ENCODE measurements at places on chromosomes 3 and 15. TPM values are rescaled to one million over a fixed set of nuclear protein-coding genes. Genes with fewer than 3 reads are reported as not detected.

Gene GATA2
- total RNA-seq = 4.7 TPM

Gene CCR9
- not detected for total RNA-seq

GRCh38 chr15:40016224-40016865, 22.6 kb downstream of the SRP14 start:
- no peaks in the 10 kb centered on the region for H3K27me3 ChIP-seq
- H3K27ac ChIP-seq = no peak overlapping the region
- H3K4me3 ChIP-seq = no peak overlapping the region
- peaks cover 86% of the 10 kb centered on the region for H3K36me3 ChIP-seq
- DNase-seq = no peak

DNA sequence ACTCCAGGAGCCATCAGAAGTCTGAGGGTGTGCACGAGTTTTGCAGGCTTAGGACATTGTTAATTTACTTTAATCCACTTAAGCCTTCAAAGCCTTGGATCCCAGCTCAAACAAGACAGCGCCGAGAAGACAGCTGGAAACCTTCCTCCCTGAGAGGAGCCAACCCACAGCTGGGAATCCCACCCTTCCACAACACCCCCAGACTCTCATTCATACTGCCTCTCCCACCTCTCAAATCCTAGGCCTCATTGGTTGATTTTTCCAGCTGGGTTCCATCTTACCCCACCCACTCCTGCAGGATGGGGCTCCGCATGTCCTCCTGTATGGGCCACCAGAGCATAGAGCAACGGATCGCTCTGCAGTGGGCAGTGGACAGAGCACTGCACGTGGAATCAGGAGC, 80.4 kb downstream of the SEMA5B start:
- DNase-seq = no peak
- H3K27me3 ChIP-seq = peaks cover 22% of the 10 kb centered on the region
- H3K4me1 ChIP-seq = peaks cover 11% of the 10 kb centered on the region

Gene FMN1
- total RNA-seq = 0.81 TPM

DNA sequence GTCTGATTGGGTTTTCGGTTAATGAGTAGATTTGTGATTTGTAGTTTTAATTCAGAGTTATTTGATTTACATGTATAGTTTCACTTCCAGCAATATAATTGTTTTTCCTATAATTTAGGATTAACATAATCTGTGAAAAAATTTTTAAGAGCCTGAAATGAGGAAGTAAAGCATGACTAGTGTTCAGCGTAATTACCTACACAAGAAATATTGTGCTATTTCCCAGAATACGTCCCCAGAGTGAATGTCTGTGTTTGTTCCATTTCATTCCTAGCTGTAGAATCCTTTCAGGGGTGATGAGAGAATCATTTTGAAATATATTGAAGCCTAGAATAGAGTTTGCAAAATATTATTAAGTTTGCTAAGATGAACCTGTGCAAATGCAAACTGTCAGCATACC, 247.1 kb downstream of the BBX start:
- H3K27me3 ChIP-seq = no peaks in the 10 kb centered on the region
- H3K27ac ChIP-seq = no peak overlapping the region
- H3K4me1 ChIP-seq = peaks cover 9% of the 10 kb centered on the region
- H3K4me3 ChIP-seq = no peak overlapping the region
- H3K36me3 ChIP-seq = 0 out of 2 replicates have a peak, but pooled peaks cover 3% of the 10 kb centered on the region
- no peak for DNase-seq

GRCh38 chr3:35438101-35438500, 201.2 kb upstream of the ARPP21 start:
- H3K27ac ChIP-seq = no peak overlapping the region
- DNase-seq = no peak
- H3K4me1 ChIP-seq = no peaks in the 10 kb centered on the region
- no peaks in the 10 kb centered on the region for H3K27me3 ChIP-seq
- H3K36me3 ChIP-seq = no peaks in the 10 kb centered on the region

DNA sequence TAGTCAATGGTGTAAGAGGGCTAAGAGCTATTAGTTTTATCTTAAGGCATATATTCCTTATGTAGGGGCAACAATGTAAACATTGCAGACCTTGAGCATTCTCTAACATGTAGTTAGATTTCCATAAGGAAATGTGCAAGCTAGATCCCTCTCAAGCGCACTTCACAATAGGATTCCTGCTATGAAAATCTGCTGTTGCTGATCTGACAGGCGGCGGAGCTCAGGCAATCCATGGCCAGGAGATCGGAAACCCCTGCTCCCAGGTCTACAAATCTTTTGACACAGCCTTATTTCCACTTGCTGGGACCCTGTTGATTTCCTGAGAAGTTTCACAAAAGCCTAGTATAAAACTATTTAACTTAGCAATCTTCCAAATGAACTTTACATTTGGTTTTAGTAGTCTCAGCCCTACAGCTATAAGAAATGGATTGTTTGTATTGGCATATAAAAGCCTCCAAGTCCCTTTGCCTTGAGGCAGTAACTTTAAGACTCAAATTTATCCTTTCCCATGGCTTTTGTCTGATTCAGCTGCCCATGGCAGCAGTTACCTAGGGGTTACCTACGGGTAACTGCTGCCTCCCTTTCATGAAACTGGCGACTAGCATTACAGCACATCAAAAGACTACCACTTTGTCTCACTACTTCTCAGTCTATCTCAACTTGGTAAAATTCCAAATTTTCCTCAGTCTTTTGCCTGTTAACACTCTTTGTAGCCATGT, 22.7 kb downstream of the TRA2B start:
- no peaks in the 10 kb centered on the region for H3K27me3 ChIP-seq
- H3K27ac ChIP-seq = no peak overlapping the region
- H3K4me3 ChIP-seq = no peak overlapping the region
- no peak for DNase-seq
- no peaks in the 10 kb centered on the region for H3K4me1 ChIP-seq

Gene RUBCN
- total RNA-seq = 5.2 TPM

GRCh38 chr3:179410331-179410730, 40.9 kb downstream of the GNB4 start:
- H3K4me3 ChIP-seq = no peak overlapping the region
- no peaks in the 10 kb centered on the region for H3K27me3 ChIP-seq
- no peak for DNase-seq
- no peak overlapping the region for H3K27ac ChIP-seq
- no peaks in the 10 kb centered on the region for H3K4me1 ChIP-seq

GRCh38 chr3:71302604-71303003, 280.9 kb downstream of the FOXP1 start:
- peaks cover 4% of the 10 kb centered on the region for H3K36me3 ChIP-seq
- no peak overlapping the region for H3K4me3 ChIP-seq
- no peak overlapping the region for H3K27ac ChIP-seq
- H3K27me3 ChIP-seq = no peaks in the 10 kb centered on the region
- H3K4me1 ChIP-seq = peaks cover 54% of the 10 kb centered on the region

Gene DNAJC19
- 68.8 TPM for total RNA-seq

Gene CCDC80
- not detected for total RNA-seq

DNA sequence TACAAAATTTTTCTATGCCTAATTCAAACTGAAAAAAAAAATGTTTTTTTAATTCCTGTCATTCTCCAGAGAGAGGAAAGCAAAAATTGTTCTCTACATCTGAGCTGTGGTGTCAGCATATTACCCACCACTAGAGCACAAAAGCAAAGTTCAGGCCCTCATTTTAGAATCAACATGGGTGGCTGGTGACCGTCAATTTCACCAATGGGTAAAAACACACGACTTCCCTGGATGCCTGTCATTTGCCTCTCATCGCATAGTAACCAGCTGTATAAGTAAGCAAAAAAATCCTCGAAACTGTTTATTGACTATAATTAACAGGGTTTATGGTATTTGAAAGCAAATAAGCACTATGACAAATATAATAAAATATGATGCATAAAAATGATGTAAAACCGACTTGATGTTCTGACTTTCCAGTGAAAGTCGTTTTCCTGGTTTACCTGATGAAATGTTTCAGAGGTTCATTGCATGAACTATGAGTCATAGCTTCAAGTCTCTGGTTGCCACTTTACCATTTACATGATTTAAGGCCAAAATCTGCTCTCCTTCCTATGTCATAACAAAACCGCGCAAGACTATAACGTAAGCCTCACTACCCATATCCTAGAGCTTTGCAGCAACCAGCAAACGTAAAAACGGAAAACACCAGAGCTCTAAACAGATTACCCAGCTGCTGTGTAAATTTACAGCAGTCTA, 60.5 kb downstream of the THBS1 start:
- H3K4me1 ChIP-seq = peaks cover 49% of the 10 kb centered on the region
- no peak overlapping the region for H3K4me3 ChIP-seq
- no peaks in the 10 kb centered on the region for H3K36me3 ChIP-seq
- no peaks in the 10 kb centered on the region for H3K27me3 ChIP-seq

- H3K27ac ChIP-seq = no peak overlapping the region
- no peak for DNase-seq
- H3K4me3 ChIP-seq = no peak overlapping the region
- no peaks in the 10 kb centered on the region for H3K27me3 ChIP-seq
Observed at GRCh38 chr15:50150349-50150748, 31.3 kb upstream of the ATP8B4 start.

- H3K4me3 ChIP-seq = no peak overlapping the region
- no peak overlapping the region for H3K27ac ChIP-seq
- no peaks in the 10 kb centered on the region for H3K27me3 ChIP-seq
- no peak for DNase-seq
Observed at GRCh38 chr15:60527456-60527855, 48.5 kb upstream of the ICE2 start.

- H3K27ac ChIP-seq = no peak overlapping the region
- peaks cover 19% of the 10 kb centered on the region for H3K4me1 ChIP-seq
- DNase-seq = no peak
- no peaks in the 10 kb centered on the region for H3K27me3 ChIP-seq
- no peak overlapping the region for H3K4me3 ChIP-seq
Observed at GRCh38 chr15:85771781-85772445, 22.8 kb downstream of the KLHL25 start.

DNA sequence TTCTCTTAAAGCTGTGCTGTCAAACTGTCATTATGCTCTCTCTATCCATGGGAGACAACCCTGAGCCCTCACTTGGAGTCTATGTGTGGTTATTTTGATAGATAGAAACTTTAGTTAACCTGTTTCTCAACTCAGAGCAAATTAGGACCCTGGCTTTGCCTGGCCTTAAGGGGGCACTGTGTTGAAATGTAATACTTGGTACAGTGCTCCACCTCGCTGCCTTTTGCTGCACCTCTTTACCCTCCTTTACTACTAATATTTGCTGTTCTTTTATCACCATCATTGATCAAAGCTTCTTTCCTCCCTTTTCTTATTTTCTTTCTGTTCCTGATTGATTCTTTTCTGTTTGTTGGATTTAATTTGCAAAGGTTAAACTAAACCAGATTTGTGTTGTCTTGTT, 34.3 kb downstream of the STT3B start:
- H3K4me1 ChIP-seq = peaks cover 42% of the 10 kb centered on the region
- no peaks in the 10 kb centered on the region for H3K36me3 ChIP-seq
- no peaks in the 10 kb centered on the region for H3K27me3 ChIP-seq

Gene FOXL2NB
- not detected for total RNA-seq

DNA sequence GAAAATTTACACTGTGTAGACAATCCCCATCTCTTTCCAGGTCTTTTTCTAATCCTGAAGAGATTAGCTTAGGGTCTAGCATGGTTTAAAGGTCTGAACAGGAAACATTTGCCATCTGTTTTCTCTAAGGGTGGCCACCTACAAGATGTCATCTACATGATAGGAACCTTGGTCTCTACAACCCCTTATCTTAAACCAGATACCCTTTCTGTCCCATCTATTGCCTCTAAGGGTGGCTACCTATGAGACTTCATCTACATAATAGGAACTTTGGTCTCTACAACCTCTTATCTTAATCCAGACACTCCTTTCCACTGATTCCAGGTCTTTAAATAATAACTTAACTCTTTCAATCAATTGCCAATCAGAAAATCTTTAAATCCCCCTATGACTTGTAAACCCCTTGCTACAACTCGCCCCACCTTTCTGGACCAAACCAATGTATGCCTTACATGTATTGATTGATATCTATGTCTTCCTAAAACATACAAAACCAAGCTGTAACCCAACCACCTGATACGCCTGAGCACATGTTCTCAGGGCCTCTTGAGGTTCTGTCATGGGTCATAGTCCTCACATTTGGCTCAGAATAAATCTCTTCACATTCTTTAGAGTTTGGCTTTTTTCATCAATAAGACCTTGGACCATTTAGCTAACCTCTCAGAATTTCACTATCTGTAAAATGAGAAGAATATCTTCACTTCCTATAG, 605.0 kb downstream of the TUSC7 start:
- H3K4me3 ChIP-seq = no peak overlapping the region
- H3K4me1 ChIP-seq = no peaks in the 10 kb centered on the region
- no peak for DNase-seq
- H3K27me3 ChIP-seq = no peaks in the 10 kb centered on the region
- no peaks in the 10 kb centered on the region for H3K36me3 ChIP-seq
- H3K27ac ChIP-seq = no peak overlapping the region

Gene IQCH
- 0.48 TPM for total RNA-seq

Gene POC1A
- 20.0 TPM for total RNA-seq

- DNase-seq = no peak
- no peaks in the 10 kb centered on the region for H3K36me3 ChIP-seq
- no peaks in the 10 kb centered on the region for H3K4me1 ChIP-seq
- no peak overlapping the region for H3K27ac ChIP-seq
- H3K4me3 ChIP-seq = no peak overlapping the region
Observed at GRCh38 chr15:80609512-80609946, 85.6 kb upstream of the ABHD17C start.

GRCh38 chr3:51380601-51381332, 4.3 kb upstream of the MANF start:
- peaks cover 1% of the 10 kb centered on the region for H3K27me3 ChIP-seq
- H3K4me3 ChIP-seq = no peak overlapping the region
- H3K36me3 ChIP-seq = no peaks in the 10 kb centered on the region
- no peak overlapping the region for H3K27ac ChIP-seq
- DNase-seq = no peak

- peaks cover 10% of the 10 kb centered on the region for H3K4me1 ChIP-seq
- DNase-seq = no peak
- H3K27ac ChIP-seq = no peak overlapping the region
- no peaks in the 10 kb centered on the region for H3K36me3 ChIP-seq
- H3K4me3 ChIP-seq = no peak overlapping the region
Observed at GRCh38 chr15:39198044-39199000, 382.6 kb upstream of the THBS1 start.

- H3K27me3 ChIP-seq = no peaks in the 10 kb centered on the region
- DNase-seq = no peak
- no peak overlapping the region for H3K4me3 ChIP-seq
Observed at GRCh38 chr3:145224886-145225285, 936.1 kb downstream of the PLOD2 start.

DNA sequence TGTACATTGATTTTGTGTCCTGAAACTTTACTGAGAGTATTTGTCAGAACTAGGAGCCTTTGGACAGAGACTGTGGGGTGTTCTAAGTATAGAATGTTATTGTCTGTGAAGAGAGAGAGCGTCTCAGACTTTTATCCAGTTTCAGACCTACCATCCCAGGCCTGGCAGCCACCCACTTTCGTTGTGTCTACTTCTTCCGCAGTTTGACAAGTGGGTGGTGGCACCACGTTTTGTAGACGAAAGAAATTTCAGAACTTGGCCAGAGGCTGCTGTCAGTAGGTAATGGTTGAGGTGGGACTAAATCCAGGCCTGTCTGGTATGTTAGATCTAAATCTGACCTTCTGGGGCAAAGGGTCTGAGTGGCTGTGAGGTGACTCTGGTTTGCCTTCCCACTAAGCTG, 13.4 kb upstream of the TRAK1 start:
- peaks cover 46% of the 10 kb centered on the region for H3K4me1 ChIP-seq
- no peaks in the 10 kb centered on the region for H3K27me3 ChIP-seq
- H3K4me3 ChIP-seq = no peak overlapping the region
- H3K36me3 ChIP-seq = no peaks in the 10 kb centered on the region

Gene CCR8
- total RNA-seq = not detected

Gene PGBD4
- 1.3 TPM for total RNA-seq

All from HepG2 (cell line).